ENCODE measurements at places on chromosomes 12 and 14.

- no peak for DNase-seq
Measured at GRCh38 chr14:36947362-36947761, 225.0 kb downstream of the SLC25A21 start.

DNA sequence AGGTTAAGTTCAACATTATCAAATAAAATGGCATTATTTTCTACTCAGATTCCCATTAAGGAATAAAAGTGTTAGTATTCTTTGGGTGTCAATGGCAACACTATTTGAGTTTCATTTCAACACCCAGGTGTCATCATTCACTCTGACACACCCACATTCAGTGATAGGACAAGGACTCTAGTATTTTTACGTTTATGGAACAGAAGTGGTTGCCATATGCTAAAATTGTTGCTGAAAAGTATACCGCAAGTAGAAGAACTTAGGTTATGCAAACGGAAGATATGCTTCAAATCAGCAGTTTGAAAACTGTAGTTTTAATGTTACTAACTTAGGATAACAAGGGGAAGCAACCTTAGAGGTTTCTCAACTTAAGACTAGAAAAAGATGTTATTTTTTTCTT is 20.0 kb upstream of the SGPP1 start:
- no peak for DNase-seq

GRCh38 chr12:64099397-64099796 is 122.7 kb downstream of the KICS2 start:
- no peak for DNase-seq

DNA sequence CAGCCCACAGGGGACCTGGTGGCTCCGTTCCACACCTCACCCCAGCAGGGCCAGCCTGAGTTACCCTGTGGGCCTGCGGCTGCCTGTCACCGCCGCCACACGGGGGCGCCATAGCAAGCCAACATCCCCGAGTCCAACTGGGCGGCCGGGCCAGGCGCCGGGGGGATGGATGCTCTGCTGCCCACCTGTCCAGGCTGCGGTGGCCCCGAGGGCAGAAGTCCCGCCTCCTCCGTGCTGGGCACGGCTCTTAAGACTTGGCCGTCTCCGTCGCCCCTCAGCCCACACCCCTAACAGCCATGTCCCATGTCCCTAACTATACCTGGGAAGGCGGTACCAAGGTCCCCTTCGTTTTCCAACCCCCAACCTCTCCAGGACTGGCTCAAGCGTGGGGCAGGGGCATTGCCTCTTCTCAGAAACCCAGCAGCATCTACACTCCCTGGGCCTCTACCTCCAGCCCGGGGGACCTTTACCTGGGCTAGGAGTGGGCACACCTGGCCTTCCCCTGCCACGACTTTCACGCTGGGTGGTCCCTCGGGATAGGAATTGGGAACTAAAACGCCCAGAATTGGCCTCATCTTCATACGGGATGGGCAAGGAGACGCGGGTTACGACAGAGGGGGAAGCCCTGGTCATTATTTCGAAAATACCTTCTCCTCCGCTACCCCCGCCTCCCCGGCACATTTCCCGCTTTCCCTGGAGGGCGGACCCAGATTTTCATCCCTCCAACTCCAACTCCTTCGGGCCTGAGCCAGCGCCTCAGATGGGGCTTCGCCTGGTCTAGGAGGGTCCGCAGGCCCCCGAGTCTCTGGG is 1.1 kb upstream of the CYP46A1 start:
- DNase-seq, result peak; percentile 95

DNA sequence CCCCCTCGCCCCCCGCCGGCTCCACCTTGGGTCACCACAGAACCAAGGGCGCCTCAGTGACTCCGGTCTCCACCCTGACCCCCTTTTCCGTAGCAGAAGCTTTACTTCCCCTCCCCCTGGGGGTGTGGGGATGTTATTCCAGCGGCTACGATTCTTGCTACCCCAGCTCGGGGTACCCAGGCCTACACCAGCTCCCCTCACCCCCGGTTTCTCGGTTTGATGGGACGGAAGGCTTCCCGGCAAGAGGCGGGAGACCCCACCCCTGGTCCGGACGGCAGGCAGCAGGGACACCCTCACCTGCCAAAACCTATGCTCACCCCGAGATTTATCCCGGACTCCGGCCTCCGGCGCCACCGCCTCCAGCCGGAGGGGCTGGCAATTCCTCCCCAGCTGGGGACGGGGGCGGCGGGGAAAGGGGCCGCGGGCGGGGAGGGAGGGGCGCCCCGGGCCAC is 619 bp downstream of the RAB15 start:
- DNase-seq, result no peak

DNA sequence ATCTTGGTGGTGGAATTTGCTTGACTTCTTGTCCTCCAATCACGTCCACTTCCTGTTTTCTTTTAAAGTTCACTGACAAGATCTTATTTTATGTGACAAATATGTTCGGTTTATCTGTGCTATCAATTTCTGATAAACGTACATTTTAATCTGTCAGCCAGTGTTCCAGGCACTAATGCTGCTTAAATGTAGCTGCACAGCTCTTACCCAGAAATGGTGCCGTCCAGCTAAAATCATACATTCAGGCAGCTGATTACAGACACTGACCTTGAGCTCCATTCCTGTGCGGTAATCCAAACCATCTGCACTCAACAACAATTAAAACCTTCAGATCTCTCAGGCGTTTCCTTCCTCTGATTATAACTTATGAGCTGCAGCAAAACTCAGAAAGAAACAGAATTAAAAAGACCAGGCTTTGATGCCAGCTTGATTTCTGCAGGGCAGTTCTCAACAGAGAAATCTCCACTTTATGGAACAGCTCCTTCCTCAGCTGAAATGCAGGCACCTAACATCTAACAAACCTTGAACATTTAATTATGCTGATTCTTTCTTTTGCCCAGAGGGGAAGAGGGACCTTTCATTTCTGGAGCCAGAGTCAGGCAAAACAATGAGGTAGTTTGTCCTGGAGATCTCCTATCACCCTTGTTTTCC is 26.4 kb upstream of the RASSF3 start:
- no peak for DNase-seq

GRCh38 chr12:11839091-11839641 is 189.7 kb downstream of the ETV6 start:
- DNase-seq, result no peak

- no peak for DNase-seq
Measured at GRCh38 chr12:49264466-49264872, 413 bp upstream of the TUBA1C start.

DNA sequence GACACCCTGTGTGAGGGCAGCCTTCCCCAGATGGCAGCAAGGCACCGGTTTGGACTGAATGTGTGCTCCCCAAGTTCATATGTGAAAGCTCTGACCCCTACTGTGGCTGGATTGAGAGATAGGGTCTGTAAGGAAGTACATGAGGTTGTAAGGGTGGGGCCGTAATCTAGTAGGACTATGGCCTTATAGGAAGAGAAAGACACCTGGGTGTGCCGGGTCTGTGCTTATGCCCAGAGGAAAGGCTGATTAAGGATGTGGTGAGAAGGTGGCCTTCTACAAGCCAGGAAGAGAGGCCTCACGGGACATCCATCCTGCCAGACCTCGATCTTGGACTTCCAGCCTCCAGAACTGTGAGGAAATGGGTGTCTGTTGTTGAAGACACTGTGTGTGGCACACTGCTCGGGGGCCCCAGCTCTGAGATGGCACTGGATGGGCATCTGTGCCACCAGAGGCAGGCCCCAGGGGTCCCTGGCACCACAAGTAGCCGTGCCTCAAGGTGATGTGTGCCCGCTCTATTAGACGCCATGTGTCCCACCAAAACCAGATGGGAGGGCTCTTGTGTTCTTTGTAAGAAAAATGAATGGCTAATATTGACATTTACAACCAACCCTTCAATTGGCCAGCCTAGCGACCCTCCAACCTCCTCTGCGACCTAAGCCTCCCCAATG is 22.0 kb downstream of the FGF6 start:
- DNase-seq, result no peak

DNA sequence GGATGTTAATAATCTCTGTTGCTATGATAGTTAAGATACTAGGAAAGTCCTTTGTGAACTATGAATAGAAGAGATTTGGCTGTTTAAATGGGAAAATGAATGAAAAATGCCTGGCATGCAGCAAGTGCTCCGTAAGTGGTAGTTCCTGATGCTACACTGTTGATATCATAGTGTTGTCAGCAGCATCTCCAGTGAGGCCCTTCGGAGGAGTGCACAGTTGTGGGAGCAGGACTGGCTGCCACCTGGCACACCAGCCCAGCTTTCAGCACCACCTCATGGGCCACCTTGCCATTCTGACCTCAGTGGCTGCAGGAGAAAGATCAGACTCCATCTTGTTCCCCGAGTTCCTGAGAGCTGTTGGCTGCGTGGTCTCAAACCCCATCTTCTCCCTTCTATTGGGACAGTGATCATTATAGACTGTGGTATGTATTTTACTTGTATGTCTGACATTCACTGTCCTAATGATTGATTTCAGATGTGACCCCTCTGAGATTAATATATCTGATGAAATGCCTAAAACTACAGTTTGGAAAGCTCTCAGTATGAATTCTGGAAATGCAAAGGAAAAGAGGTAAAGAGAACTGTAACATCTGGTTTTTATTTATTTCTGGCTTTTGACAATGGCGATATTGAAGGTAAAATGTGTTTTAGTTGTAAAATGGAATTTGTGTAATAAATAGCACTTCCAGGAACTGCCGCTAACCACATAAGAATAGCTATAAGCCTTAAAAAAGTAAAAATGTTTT is 80.9 kb downstream of the SLC4A8 start:
- DNase-seq, result no peak

- DNase-seq, result no peak
Measured at GRCh38 chr12:92070864-92071445, 74.7 kb downstream of the BTG1 start.

- DNase-seq, result no peak
Measured at GRCh38 chr14:24332268-24332993, 2.4 kb downstream of the ADCY4 start.

GRCh38 chr14:31241450-31242114 is 34.0 kb upstream of the HECTD1 start:
- DNase-seq, result no peak

DNA sequence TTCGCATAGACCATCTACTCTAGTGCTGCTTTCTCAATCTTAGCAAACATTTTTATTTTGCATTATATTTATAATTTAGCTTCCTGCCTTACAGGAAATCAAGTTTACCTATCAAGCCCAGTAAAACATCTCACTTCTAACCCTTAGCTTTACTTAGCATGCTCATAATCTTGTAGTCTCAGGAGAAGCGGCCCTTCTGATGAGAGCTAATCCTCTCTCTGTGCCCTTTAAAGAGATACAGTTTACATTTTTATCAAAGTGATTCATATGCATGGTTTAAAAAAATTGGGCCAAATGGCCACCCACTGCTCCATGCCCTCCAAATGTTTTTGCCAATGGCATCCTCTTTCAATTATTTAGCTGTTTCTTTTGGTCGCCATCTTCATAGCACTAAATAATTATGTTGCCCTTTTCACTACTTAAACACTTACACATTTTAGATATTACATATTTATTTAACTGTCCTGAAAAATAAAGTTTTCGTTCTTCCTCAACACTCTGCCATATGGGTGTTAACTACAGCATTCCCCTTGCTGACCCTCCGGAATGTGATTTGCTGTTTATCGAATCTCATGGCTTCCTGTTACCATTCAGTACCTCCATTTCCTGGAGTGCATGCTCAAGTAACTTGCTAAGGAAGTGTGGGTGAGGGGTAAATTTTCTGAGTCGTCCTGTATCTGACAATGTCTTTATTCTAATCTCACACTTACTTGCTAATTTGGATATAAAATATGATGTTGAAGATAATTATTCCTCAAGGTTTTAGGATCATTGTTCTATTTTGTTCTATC is 29.3 kb downstream of the YLPM1 start:
- no peak for DNase-seq

Measured in osteocyte (in vitro differentiated cells).